Stimulated activated naive B cell treated with anti-CD40 and anti-IgM and Interleukin-4, amounts not matched to agents 10 μg/mL and 1 μg/mL and 100 μg/mL, for 72 hours (primary cell): ENCODE measurements at places on chromosomes 2 and 18.

GRCh38 chr2:222998459-222998858 is 53.5 kb upstream of the KCNE4 start:
- DNase-seq = no peak

- no peak for DNase-seq
Measured at GRCh38 chr2:173456960-173457359, 102.3 kb downstream of the CDCA7 start.

GRCh38 chr2:63544017-63544627 is 44.2 kb downstream of the WDPCP start:
- DNase-seq = no peak

- no peak for DNase-seq
Measured at GRCh38 chr2:232485348-232485756, 2.3 kb downstream of the ECEL1 start.

GRCh38 chr2:5725794-5726463 is 33.7 kb downstream of the SOX11 start:
- no peak for DNase-seq

DNA sequence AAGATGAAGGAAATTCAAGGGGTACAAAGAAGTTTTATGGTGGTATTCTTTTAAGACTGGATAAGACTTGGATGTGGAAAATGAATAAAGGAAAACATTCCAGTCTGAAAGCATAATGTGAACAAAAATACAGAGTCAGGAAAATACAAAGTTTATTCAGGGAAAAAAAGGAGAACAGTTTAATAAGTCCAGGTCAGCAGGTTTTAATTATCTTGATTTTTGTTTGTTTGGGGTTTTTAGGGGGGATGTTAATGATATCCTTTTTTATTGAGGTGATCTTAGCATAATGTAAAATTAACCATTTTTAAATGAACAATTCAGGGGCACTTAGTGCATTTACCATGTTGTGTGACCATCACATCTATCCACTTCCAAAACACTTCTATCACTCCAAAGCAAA is 80.6 kb downstream of the NBAS start:
- DNase-seq = no peak

DNA sequence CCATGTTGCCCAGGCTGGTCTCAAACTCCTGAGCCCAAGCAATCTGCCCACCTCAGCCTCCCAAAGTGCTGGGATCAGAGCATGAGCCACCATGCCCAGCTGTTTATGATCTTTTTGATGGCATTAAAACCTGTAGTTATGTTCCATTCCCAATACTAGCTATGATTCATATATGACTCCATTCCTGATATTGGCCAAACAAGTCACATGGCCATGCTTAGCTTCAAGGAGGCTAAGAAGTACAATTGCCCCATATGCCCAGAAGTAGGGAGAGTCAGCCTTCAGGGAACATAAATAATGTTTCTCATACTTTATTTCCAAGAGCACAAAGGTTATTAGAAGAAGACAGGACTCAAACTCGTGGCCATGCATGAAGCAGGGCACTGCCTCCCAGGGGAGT is 132.4 kb upstream of the RAB6C start:
- DNase-seq = no peak

DNA sequence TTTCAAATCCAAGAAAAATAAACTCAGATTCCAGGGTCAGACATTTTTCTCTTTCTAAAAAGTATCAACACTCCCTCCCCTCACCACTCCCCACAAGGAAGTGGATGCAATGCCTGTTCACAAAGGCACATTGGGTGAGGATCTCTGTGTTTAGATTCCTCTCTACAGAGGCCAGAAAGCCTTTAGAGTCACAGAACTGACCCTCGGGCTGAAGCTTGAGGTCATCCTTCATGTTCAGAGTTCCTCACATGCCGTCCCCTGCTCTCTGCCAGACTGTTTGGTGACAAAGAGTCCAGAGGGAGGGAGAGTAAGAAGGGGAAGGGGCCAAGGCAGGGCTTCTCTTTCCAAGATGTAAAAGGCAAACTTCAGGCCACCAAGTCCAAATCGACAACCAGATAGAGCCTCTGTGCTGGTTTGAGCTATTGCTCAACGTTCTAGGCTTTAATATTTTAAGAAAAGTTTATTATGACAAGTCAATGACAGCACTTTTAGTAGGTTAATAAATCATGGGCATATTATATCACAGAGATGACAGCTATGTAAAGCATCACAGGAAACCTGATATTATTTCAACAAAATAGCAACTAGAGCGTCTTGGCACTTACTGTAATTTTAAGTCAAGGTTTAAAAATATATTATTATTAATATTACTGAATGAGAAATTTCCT is 269.4 kb downstream of the ETAA1 start:
- DNase-seq = no peak

DNA sequence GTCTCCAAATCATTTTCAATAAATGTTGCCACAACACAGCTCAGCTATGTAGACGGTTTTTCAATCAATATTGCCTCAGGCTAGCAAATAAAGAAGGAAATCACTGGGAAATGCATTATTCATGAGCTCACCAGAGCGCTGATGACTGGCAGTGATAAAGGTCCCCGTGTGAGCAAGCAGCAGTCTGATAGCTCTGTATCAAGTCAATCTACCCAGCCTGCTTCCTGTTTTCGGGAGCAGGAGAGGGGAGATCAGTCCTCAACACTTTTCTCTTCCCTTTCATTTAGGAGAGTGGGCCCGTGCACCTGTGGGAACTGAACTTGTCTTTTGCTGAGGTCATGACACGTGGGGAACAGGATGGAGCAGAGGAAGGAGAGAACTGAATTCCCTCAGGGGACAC is 253.9 kb upstream of the SIX2 start:
- DNase-seq = no peak

DNA sequence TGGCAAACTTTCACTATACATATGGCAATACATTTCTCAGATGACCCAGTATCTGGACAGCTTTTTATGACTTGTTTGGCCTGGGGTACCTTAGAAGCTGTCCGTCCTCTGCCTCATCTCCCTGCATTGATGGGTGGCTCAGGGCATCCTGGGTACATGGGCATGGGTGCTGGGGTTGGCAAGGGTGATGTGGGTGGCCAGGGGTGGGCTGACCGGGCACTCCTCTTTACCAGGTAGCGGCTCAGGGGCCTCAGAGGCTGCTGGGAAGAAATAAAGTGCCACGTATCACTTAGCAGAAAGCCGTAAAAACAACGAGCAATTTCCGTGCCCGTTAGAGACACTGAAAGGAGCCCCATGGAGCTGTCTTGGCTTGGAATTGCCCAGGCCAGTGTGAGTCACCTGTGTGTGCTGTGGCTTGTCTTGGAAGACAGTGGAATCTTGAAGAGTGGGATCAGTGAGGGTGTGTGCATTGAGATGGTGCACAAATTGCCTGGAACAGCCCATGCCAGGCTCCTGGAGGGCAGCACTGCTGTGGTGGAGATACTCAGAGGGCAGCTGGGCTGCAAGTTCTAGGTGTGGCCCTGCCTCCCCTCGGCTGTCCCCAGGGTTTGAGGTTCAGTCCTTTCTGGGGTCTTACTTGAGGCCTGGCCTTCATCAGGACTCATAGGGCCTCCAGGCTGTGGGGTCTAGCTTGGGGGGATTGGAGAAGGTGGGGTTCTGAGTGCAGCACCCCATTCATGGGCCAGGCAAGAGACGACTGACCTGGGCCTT is 88.8 kb downstream of the FHOD3 start:
- DNase-seq = no peak

DNA sequence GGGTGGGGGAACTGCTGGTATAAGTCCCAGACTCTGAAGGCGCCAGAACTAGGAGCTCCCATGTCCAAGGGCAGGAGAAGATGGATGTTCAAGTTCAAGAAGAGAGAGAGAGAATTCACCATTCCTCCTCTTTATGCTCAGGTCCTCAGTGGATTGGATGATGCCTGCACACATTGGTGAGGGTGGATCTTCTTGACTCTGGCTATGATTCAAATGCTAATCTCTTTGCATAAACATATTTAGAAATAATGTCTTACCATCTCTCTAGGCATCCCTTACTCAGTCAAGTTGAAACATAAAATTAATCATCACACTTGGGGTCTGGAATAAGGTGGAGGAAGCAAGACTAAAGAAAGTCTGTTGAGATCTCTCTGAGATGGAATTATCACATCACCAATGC is 210.6 kb upstream of the CHST9 start:
- DNase-seq = no peak

DNA sequence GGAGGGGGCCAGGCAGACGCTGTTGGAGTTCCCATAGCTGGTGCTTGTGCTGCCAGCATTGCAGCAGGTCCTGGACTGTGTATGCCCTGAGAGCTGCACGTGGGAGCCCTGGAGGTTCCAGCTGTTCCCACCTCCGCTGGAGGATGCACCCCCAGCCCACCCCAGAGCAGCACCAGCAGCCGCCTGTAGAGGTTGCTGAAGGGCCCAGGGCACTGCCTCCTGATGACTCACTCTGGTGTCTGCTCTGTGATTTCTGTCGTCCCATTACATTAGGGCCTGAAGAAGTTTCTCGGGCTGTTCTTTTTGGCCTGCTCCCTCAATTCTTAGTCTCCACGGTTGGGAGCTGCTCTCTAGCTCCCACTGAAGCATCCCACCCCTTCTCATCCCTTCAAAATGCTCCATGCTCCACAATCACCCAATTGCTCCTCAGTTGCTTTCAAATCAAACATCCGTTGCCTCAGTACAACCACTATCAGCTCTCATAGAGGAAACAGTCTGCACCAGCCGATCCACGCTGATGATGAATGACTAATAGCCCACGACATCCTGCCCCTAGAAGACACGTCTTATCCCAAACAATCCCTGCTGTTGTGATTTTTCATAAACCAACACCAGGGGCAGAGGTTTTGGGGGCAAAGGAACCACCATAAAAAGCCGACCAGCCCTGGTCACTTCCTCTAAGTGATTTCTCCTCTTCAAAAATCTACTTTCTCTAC is 65.2 kb upstream of the RNF152 start:
- DNase-seq = no peak

- DNase-seq = no peak
Measured at GRCh38 chr2:2127467-2127866, 203.6 kb downstream of the MYT1L start.

GRCh38 chr2:225272173-225272572 is 127.3 kb upstream of the NYAP2 start:
- no peak for DNase-seq

GRCh38 chr2:115572746-115573145 is 1130.3 kb downstream of the DPP10 start:
- no peak for DNase-seq

- no peak for DNase-seq
Measured at GRCh38 chr2:151754253-151754897, 20.1 kb upstream of the NEB start.

DNA sequence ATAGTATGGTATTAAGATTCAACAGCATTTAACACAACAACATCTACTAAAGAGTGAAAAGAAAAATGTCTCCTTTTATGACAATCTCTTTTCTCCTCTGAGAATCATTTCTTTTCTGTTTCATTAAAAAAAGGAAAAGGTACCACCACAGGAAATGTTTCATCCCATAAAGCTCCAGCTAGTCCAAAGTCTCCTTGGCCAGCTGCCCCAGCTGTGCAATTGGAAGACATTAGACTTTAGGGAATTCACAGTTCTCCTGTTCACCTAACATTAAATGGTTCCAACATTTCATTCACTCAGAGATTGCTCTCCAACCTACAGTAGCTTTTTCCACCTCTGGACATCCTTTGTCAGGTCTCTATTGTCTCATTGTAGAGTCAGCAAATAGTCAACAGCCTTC is 78.7 kb upstream of the YPEL5 start:
- DNase-seq = no peak

DNA sequence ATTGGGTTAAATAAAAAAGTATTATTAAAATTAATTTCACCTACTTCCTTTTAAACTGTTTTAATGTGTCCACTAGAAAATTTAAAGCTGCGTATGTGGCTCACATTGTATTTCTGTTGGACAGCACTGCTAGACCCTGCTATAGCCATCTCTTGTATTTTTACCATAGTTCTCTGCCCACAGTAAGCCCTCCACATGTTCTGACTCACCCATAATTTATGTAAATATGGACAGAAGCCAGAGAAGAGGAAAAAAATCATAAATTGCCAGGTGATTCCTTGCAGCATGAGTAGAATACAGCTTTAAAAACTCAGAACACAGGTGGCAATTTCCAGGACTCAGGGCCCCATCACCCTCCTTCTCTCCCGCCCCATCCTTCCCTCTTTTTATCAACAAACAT is 142.4 kb upstream of the MEX3C start:
- no peak for DNase-seq

GRCh38 chr18:8373486-8373885 is 235.8 kb upstream of the RAB12 start:
- no peak for DNase-seq

GRCh38 chr2:140542627-140543026 is 1588.2 kb downstream of the LRP1B start:
- no peak for DNase-seq

- DNase-seq = no peak
Measured at GRCh38 chr2:110900191-110900590, 167.8 kb downstream of the ACOXL start.

DNA sequence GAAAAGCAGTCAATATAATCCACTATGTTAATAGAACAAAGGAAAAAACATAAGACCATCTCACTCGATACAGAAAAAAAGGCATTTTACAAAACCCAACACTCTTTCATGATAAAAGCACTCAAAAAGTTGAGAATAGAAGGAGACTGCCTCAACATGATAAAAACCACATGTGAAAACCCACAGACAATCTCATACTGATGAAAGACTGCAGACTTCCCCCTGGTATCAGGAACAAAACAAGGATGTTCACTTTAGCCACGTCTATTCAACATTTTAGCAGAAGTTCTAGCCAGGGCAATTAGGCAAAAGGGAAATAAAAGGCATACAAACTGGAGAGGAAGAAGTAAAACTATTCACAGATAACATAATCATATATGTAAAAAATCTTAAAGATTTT is 285.9 kb downstream of the EIPR1 start:
- DNase-seq = no peak
